ENCODE measurements at places on chromosomes 13 and 19.
A peak's percentile ranks its signal among the peaks of the same experiment; 100 is the strongest.

GRCh38 chr13:66137384-66137783, 1092.8 kb downstream of the PCDH9 start:
- DNase-seq, result no peak

DNA sequence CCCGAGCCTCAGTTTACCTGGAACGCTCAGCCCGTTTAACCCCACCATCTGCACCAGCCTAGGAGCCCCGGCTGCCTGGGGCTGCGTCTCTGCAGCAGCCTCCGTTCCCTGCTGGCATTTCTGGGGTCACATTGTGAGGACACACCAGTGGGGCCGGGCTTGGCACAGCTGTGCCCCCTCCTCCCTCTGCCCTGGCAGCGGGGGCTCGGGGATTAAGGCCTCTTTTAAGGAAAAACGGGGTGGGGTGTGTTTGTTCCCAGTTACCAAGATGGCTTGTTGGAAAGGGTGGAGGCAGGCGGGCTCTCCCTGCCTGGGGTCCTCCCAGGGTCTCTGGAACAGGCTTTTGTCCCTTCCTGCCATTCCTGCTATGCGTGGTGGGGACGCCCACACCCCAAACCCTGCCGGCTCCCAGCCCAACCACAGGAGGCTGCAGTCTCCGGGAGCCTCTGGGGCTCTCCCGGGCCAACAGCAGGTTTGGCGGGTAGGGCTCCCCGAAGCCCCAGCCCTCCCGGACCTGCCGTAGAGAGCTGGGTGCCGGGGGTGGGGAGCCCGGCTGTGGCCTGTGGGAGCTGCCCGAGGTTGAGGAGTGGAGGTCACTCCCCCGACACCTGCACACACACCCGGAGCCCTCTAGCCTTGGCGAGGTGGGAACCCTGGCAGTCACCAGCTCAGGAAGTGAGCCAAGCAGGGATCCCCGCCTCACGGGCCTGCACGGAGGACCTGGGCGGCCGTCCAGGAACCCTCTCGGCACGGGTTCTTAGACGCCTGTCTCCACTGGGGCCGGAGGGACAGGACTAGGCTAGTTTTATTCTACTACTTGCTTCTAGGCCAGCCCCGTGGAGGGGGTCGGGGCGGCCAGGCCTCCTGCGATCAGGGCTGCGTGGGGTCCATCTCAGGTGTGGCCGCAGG, 36.9 kb downstream of the GADD45B start:
- DNase-seq, result no peak

- DNase-seq, result no peak
Measured at GRCh38 chr19:5891938-5892771, 11.4 kb downstream of the NDUFA11 start.

DNA sequence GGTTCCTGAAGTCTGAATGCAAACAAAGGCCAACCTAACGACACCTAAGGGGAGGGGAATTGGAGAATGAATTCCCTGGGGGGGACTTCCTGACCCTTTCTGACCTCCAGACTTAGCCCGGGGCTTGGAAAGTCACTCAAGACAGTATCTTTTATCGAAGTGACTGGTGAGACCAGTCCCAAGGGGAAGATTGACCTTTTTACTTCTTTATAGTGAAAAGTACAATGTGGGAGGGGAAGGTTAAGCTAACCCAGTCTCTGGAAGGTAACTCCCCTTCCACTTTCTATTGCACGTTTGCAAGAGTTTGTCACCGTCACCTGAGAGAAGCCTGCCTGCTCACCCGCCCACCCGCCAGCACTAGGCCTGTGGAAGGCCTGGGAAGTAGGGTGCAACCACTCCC, 111.9 kb downstream of the EFNB2 start:
- DNase-seq, result no peak

GRCh38 chr19:54155694-54156093, 3.8 kb downstream of the LENG1 start:
- no peak for DNase-seq

GRCh38 chr13:88042489-88042888, 371.3 kb downstream of the SLITRK5 start:
- no peak for DNase-seq

DNA sequence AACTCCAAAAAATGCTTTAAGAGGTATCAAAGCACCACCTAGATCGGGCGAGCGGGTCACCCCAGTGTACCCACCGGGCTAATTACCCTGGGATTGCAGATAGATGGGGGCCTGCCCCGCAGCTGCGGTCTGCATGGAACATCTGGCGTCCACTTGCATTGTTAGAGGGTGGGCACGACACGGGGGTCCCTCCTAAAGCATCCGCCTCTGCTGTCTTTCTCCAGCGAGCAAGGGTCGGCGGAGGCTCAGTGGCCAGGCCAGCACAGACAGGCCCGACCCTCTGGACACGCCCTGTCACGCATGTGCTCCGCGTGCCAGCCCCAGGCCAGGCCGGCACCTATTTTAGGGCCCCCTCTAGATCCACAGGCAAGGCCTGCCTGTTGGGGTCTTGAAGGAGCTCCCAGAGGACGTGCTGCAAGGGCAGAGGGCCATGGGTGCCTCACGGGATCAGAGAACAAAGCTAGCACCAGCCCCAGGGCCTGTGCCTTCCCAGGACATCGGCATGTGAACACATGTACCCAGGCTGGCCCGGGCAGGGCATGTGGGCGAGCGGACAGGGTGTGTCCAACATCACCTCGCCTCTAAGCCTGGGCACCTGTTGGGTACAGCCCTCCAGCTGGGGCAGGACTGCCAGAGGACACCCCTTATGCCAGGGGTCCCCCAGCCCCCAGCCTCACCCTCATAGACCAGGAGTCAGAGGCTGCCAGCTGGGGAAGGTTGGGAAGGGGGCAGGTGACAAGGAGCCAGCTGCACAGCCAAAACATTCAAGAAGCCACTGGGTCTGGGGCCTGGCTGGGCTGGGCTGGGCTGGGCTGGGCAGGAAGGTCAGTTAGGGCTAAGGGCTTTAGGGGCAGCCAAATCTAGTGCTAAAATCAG, 35.6 kb upstream of the NANOS3 start:
- no peak for DNase-seq

DNA sequence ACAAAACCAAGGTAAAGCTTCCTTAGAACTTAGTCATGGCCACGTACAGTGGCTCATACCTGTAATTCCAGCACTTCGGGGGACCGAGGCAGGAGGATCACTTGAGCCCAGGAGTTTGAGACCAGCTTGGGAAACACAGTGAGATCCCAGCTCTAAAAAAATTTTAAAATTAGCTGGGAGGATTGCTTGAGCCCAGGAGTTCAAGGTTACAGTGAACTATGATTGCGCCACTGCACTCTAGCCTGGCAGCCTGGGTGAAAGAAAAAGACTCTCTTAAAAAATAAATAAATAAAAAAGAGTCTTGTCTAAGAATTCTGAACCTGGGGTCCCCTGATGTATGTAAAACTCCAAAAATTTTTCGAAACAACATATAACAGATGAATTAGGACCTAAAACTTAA, 34.9 kb downstream of the N4BP2L2 start:
- no peak for DNase-seq

- no peak for DNase-seq
Measured at GRCh38 chr19:35468637-35469036, 20.6 kb downstream of the FFAR2 start.

- no peak for DNase-seq
Measured at GRCh38 chr19:43687660-43687997, 17.7 kb upstream of the PLAUR start.

GRCh38 chr13:111177081-111177711, 62.1 kb downstream of the ARHGEF7 start:
- DNase-seq, result no peak

DNA sequence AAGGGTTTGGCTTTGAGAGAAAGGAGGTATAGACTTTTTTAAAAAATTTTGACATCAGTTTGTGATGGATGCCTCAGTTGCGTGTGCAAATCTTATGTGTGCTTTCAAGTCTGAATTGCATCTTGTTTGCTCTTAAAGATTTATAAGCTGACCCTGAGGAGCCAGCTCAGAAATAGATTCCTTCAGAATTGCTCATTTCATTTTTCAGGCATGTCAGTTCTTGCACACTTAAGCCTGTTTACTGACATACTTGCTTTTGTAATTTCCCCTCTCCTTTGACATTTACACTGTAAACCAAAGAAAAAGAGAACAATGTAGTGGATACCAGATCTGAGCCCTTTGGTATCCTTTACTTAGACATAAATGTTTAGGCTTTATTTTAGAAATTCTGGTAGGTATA, 87.6 kb downstream of the RNF17 start:
- no peak for DNase-seq

DNA sequence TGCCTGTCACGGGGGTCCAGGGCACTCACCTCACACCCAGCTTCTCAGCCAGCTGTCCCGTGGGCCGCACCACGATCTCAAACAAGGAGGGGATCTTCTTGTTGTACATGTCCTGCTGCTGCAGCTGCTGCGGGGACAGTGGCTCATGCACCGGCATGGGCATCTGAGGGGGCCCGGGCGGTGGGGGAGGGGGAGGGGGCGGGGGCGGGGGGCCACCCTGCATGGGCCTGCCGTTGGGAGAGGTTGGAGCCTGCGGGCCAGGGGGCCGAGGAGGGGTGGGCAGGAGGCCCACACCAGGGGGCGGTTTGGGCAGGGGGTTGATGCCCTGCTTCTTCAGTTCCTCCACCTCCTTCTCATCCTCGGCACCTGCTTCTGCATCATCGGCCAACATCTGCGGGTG, 23.9 kb upstream of the TMEM160 start:
- DNase-seq, result no peak

DNA sequence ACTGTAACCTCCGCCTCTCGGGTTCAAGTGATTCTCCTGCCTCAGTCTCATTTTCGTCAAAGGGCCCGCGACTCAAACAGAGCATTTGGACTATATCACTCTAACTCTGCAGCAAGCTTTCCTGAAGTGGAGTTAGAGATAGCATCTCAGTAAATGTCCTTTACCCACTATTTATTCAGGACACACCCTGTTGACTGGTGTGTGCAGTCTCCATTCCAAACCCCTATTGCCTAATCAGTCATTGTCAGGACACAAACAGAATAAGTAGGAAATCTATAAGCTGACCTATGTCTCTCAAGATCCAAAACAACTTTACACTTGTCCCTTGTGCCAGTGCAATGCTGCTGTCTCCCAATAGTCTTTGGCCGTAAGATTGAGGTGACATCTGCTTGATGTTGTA, 1.4 kb downstream of the ZNF222 start:
- DNase-seq, result no peak

- DNase-seq, result peak; percentile 63
Measured at GRCh38 chr13:114339857-114340534, 25.7 kb downstream of the CHAMP1 start.

- DNase-seq, result no peak
Measured at GRCh38 chr13:114119196-114119595, 13.2 kb downstream of the RASA3 start.

GRCh38 chr19:51148580-51148979, 6.5 kb downstream of the SIGLEC7 start:
- no peak for DNase-seq

DNA sequence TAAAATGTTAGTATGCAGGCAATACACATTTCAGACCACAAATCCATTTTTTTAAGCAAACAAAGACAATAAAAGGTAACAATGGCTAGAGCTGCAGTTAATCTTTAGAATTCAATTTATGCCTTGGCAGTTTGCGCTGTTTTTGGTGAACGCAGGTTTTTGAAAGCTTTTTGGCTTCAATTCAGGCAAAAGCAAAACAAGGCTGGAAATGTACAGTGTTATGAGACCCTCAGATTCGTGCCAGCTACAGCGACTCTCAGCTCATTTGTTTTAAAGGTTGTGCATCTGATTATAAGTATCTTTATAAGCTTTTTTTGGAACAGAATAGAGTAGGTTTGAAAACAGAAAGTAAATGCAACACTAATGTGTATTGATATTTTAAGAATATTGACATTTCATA, 63.6 kb upstream of the SOX1 start:
- DNase-seq, result no peak

DNA sequence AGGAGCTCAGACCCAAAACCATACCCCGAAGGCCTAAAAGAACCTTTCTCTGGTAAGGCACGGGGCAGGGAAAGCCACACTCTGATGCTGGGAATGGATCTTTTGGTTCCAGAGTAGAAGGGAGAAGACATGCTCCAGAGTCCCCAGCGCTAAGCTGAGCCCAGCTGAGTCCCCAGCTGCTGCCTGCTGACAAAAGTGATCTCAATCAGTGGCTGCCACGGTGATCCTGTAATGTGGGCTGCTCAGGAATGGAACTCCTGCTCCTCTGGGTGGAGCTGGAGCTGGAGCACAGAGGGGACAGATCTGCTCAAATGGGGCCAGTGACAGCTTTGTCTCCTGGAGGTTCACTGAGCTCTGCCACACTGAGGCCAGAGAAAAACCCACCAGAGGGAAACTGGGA, 70.5 kb downstream of the MLLT1 start:
- no peak for DNase-seq

DNA sequence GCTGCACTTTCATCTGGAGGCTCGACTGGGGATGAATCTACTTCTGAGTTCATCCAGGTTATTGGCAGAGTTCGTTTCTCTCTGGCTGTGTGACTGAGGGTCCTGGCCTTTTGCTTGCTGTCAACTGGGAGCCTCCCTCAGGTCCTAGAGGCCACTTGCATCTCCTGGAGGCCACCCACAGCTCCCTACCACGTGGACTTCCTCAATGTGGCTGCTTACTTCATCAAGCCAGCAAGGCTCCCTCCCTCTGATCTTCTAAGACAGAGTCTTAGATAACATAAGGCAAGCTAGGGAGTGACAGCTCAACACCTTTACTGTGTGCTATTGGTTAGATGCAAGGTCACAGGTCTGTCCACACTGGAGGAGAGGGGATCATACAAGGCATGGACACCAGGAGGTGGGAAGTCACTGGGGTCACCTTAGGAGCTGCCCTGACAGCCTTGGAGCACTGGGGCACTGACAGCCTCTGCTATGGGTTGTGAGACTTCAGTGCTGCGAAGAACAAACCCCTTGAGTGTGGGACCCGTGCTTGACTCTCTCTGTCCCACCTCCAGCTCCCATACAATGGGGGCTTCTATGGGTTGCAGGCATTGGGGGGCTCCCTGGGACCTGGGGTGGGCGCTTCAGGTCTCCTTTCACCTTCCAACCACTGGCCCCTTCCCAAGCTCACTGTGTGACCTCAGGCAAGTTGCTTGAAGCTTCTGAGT, 5.3 kb downstream of the FAM187B start:
- no peak for DNase-seq

DNA sequence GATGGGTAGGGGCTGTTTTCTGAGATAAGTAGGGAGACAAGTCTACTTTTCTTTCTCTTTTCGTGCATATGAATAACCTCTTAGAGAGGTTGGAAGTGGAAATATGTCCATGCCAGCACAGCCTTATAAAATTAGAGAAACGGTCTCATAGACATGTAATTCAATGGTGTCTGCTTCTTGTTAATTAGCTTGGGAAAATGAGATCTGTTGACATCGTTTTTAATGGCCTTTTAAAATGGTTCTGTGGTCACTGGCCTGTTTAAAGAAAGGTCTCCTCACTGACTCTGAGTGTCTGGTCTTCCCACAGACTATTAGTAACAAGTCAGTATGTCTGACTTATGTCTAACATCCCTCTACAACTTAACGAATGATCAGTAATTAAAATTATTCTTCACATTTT, 487.1 kb downstream of the SLITRK6 start:
- DNase-seq, result no peak

DNA sequence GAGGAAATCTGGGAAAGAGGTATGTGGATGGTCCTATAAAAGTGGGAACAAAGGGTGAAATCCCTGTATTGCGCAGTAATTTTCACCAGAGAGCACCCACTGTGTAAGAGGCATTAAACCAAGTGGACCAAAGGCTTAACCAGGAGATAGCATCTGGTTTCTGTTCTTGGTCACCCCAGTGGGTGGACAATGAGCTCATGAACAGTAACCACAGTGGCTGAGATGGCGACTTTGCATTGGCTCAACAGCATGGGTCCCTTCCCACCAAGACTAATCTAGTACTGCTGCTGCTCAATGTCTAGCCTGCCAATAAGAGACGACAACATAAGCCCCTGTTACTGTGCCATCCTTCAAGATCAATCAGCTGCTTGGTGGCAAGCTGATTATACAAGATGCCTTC, 36.6 kb downstream of the CCDC169 start:
- DNase-seq, result no peak
